LNCaP clone FGC (cell line): ENCODE measurements at places on chromosomes 1 and 21.

DNA sequence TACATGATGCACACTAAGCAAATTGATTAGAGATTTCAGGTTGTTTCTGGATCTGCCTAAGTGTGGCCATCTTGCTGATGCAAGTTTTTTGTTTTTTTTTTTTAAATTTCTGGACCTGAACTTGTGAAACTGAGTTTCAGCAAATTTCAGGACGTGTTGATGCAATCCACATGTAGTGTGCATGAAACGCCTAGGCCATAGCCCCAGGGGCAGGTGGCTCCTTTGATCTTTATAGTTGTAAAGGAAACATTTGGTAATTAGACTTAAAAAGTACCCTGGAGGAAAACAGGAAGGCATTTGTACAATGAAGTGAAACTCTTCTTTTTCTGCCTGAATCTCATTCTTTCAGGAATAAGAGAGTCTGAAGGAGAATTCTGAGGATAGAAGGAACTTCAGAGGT, 162.2 kb upstream of the LHX8 start:
- no peak for DNase-seq

- no peak for DNase-seq
Measured at GRCh38 chr1:32937061-32937460, 27.5 kb downstream of the RNF19B start.

DNA sequence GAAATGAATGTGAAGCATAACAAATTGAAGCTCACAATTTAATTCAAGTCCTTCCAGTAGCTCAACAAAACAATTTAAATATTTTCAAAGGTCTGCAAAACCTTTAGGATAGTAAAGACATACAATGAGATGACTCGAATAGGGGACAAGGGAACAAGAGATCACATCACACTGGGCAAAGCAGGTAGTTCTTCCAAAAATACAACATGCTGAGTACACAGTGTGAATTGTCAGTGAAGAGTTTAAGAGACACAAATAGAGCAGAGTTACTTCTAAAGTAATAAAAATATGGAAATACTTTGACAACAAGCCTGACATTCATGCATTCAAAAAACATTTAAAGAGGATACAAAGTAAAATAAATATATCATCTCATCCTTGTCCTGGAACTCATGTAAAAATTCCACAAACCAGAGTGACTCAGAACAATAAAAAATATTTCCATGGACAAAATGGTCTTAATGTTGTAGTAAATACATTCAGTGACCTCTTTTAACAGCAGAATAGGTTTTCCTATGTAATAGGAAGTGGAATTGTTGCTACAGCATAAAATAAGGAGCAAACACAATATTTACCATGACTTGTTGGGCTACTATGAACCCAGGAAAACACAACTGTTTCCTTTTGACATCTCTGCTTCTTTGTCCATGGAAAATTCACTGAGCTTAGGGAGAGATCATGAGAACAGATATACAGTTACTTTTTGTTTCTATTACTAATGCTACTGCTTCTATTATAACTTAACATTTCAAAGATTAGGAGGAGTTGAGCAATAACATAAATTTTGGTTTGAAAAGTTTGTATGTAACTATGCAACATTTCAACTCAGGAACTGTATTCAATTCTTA, 83.7 kb upstream of the BCL10 start:
- DNase-seq, result no peak

DNA sequence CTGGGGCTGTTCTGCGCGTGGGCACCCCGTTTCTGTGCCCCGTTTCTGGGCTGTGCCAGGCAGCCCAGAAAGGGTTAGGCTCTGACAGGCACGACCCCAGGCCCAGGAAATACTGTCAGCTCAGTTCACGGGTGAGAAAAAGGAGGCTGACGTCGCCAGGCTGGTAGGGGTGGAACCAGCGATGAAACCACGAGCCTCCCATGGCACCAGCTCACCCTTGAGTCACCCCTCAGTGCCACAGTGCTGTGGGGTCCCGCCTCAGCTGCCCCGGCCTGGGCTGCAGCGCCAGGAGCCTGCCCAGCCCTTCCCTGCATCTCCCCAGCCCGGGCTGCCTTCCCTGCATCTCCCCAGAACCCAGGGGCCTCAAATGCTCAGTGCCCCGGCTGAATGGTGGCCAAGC, 11.5 kb downstream of the MEGF6 start:
- DNase-seq, result no peak

DNA sequence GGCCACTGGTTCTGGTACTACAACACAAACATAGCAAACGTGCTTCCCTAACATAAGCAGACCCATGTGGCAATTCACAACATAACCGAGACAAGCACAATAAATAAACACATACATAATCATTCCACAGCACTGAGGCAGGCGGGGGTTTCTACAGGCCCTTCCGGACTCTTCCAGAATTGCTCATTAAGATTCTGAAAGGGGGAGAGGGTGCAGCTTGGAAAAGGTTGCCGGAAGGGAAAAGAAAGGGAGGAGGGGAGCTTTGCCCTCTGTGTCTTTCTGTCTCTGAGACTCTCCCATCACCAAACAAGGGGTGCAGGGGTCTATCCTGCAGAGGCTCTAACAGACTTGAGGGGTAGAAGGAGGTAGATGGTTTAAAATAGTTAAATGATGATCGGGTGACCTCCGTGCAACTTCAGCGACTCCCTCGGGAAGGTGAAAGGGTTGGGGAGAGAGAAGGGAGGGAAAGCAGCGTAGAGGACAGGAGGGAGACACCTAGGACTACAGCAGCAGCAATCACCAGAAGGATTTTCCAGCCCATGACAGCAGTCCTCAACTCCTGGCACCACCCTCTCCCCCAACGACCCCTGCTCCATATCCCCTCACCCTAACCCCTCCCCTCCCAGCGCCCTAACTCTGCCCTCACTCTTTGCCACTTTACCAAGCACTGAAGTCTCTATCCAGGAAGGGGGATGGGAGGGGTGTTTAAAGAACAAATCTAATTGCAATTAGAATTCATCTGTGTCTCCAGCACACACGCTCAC, 365.5 kb upstream of the ESRRG start:
- no peak for DNase-seq

- no peak for DNase-seq
Measured at GRCh38 chr1:109488201-109488600, 4.5 kb downstream of the ATXN7L2 start.

DNA sequence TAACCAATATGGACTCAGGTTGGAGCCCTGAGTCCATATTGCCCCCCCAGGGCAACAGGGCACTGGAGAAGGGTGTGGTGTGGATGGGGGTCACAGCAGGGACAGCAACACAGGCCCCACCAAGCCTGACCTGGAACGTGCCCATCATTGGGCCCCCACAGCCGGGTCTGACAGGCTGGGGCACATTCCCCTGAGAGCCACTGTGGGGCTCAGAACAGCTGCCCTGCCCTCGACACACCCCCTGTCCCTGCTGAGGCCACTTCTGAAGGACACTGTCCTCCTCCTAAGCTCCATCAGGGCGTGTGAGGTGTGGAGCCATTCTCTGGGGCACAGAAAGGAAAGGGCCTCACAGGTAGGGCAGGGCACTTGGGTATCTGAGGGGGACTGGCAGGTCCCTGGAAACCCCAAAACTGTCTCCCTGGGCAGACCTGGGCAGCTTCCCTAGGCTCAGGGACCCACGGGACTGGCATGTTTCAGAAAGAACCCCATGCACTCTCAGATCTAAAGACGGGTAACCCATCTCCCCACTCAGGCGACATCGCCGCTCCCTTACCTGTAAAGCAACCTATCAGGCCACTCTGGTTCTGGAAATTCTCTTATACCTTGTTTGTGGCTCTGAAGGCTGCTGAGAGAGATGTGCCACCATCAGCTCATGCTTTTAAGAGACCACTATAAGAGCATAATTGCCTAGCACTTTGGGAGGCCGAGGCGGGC, 95.5 kb downstream of the DMRTB1 start:
- no peak for DNase-seq

GRCh38 chr1:93152835-93153234, 27.4 kb downstream of the TMED5 start:
- no peak for DNase-seq

- DNase-seq, result no peak
Measured at GRCh38 chr1:116345843-116346242, 27.2 kb upstream of the ATP1A1 start.

- no peak for DNase-seq
Measured at GRCh38 chr1:154992721-154993571, 440 bp upstream of the LENEP start.

- DNase-seq, result no peak
Measured at GRCh38 chr1:59177756-59178155, 119.1 kb upstream of the FGGY start.

DNA sequence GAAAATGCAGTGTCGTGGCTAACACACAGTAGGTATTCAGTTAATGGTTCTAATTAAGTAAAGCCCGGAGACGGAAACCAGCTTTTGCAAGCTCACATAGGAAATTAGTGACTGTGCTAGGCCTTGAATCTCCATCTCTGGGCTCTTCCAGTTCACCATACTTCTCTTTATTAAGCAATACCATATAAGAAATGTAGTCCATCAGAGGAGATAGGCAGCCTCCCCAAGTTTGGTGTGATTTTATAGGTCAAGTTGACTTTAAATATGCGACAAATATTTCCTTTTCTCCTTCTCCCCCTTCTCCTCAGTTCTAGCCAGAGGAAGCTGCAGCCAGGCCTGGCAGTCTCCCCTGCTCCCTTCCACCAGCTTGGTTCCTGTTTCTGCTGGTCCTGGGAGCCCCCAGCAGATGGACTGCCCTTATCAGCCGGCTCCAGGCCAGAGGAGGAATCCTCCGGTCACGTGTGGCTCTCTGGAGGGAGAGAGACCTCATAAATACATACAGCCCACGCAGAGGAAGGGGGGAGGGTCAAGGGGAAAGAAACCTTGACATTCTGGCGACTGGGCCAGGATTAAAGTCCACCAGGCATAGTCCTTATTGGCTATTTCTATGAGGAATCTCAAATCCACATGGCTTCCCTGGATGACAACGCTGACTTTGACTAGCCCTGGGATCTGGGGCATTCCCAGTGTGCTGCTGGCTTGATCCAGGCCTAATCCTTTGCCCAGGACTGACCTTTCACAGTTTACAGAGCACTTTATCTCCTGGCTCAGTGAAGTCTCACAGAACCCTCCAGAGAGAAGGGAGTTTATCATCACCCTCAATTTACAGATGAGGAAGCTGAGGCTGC, 115.1 kb upstream of the JUN start:
- no peak for DNase-seq

GRCh38 chr1:92817986-92818764, 13.7 kb upstream of the RPL5 start:
- no peak for DNase-seq

- DNase-seq, result no peak
Measured at GRCh38 chr1:176193023-176193422, 14.1 kb downstream of the COP1 start.

GRCh38 chr1:159010391-159010790, 684 bp downstream of the IFI16 start:
- DNase-seq, result no peak

DNA sequence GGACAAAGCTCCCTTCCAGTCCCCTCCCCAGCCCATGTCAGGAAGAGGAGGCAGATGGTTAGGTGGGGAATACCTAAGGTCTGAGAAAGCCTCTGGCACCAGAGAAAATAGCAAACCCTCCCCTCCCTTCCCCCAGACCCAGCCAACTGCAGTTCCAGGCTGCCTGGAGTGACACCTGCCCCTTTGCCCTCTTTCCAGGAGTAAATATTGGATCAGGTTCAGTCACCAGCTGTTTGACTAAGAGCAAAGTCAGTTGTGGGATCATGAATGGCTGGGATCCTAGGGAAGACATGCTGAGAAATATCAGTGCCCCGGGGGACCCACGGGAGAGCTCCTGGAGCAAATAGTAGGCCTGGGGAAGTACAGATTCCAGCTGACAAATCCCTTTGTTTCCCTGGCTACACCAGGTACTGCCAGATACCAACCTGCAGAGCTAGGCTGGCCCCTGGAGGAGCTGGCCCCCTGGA, 12.2 kb upstream of the CDK18 start:
- no peak for DNase-seq

DNA sequence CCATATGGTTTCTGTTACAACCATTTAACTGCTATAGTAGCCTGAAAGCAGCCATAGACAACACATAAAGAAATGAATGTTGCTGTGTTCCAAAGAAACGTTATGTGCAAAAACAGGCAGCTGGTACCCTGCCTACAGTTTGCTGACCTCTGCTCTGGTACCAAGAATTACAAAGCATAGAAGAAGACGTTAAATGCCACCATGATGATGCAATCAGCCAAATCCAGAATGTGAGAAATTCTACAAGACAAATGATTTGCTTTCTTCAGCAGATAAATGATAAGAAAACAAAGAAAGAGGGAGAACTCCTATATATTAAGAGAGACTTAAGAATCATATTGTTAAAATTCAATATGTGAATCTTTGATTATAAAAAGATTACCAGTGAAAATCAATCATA, 97.8 kb upstream of the PDE4B start:
- no peak for DNase-seq

- no peak for DNase-seq
Measured at GRCh38 chr1:209323743-209324142, 259.8 kb upstream of the CAMK1G start.

DNA sequence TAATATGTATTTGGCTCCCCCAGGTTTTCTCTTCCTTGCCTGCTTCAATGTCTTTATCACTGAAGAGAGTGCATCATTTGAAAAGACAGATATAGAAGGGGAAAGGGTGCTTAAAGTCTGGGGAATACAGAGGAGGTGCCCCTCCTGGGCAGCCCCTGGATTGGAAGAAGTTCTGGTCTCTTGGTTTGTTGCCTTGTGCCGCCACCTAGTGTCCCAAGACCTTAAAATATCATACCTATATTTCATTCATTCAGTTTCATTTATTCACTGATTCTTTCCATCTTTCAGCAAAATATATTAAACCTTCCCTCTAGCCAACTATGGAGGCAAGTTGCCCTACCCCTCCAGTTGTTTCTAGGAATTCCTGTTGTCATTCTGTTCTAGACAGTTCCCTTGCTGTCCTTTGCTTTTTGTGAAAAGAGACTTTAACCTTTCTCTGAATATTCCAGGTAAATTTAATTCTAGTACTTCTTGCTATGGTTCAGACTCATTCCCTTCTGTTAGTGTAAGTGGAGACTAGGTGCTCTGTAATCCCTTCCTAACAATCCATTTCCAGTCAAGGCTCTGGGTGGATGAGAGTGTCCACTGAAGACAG, 56.1 kb downstream of the MEF2D start:
- no peak for DNase-seq

- DNase-seq, result no peak
Measured at GRCh38 chr1:222732216-222733159, 4.5 kb upstream of the FAM177B start.

GRCh38 chr1:56666112-56666608, 21.0 kb downstream of the PRKAA2 start:
- no peak for DNase-seq

- no peak for DNase-seq
Measured at GRCh38 chr1:57860325-57860724, 436.5 kb upstream of the DAB1 start.
